ENCODE measurements at places on chromosomes 7 and 10.
A peak's percentile ranks its signal among the peaks of the same experiment; 100 is the strongest.

DNA sequence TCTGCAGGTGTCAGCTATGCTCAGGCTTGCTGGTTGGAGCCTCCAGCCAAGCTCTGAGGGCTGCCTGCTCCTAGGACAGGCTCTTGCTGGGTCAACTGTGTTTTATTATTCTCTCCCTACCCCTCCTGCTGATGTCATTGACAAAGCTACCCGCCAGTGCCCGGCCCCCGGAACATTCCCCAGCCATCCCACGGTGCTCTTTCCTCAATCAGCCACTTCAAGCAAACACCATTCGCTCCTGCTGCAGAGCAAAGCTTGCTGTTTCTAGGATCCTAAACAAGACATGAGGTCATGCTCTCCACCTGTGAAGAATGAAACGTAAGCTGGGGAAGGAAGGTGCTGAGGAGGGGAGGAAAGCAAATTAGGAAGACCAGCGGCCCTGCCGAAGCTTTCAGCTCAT lies 2.1 kb upstream of the C10orf71 start:
- DNase-seq, result no peak

GRCh38 chr10:123571978-123572377 lies 94.2 kb upstream of the GPR26 start:
- no peak for DNase-seq

DNA sequence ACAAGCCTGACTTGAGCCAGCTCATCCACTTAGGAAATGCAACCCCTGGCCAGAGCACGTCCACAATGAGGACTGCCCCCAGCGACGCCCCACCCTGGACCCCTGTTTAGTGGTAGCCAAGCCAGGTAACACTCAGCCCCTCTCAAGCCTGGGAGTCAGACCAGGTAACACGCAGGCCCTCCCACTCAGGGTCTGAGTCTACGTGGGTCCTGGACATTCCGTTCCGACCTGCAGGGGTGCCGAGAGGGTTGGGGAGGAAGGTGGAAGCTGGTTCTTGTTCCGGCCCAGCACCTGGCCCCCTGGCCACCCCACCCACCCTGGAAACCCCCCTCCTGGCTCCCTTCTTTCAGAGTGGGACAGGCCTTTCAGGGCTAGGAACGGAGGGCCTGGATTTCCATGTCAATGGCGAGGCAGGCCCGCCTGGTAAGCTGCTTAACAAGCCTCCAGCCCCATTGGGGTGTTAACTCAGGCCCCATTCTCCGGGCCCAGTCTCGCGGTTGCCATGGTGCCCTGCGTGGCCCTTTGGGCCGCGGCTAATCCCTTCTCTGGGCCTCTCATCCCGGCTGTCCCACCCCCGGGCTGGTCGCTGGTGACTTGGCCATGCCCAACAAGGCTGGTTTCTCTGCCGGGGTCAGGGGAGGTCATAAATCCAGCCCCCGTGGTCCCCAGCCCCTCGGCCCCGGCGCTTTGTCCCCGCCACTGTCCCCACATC lies 19.7 kb upstream of the LFNG start:
- no peak for DNase-seq

- no peak for DNase-seq
These were observed 626 bp downstream of the PRPF18 start for GRCh38 chr10:13587391-13587790.

- DNase-seq, result peak; percentile 6
These were observed 2.0 kb downstream of the BAZ1B start for GRCh38 chr7:73519867-73520672.

DNA sequence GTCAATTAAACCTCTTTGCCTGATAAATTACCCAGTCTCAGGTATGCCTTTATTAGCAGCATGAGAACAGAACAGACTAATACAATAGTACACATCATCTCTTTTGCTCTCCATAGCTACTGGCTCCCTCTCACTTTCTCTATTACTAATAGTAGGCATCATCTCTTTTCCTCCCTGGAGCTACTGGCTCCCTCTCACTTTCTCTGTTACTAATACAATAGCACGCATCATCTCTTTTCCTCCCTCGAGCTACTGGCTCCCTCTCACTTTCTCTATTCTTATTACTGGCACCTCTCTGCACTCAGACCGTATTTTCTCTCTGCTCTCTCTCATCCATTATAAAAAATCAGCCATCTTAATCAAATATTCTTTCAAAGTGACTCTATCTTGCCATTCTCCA lies 37.1 kb downstream of the SLC25A13 start:
- DNase-seq, result no peak

DNA sequence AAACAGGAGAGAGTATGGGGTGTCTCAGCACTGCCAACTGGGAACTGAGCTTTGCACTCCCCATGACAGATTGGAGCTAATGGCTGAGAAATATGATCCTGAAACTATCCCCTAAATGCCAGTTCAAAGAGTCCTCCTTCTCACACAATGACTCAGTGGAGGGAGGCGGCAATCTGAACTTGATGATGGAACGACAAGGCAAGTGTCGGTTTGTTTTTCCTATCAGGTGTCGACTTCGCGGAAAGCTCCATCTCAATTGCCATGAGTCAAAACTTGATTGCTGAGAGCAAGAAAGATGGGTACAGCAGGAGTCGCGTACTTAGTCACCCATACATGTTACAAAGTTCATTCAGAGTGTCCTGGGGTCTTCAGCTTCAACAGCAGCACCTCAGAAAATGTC lies 52.5 kb downstream of the NPY start:
- no peak for DNase-seq

DNA sequence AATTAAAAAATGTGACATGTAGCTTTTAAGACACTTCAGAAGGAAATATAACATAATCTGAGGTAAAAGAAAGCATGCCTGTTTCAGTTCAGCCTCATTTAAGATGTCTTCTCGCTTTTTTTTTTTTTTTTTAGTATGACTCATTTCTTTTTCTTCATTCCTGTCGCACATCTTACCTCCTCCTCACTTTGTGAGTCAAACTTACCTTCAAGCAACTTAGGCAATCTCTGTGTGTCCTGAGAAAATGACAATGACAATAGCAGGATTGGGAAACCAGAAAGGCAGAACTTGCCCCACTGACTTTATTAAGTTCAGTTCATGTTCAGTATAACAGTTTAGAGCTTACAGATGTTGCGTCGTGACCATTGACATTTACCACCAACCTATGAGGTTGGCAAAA lies 7.7 kb downstream of the PTN start:
- no peak for DNase-seq

GRCh38 chr10:104922810-104923209 lies 281.7 kb downstream of the SORCS3 start:
- no peak for DNase-seq

DNA sequence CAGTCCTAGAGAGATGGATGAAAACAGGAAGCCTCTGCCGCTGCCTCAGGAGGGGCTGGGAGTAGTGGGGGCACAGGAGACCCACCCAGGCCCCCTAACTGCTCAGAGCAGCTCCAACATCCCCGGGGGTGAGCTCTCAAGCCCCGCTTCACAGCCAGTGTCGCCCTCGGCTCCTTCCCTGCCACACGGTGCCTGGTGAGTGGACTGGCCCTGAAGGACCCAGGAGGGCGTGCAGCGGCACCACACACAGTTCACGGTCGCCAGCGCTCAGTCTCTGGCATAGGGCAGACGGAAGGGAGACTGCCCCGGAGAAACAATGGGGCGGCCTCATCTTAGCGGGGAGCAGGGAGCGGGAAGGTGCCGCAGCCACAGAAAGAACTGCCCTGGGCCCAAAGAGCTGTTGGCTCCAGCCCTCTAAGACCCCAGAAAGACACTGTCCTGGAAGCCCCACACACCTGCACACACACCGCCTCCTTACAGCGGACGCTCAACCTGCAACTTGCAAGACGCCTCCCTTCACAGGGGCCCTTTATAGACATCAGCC lies 1.2 kb downstream of the CLDN15 start:
- DNase-seq, result no peak

GRCh38 chr10:31353574-31353973 lies 34.6 kb downstream of the ZEB1 start:
- DNase-seq, result no peak

- DNase-seq, result peak; percentile 21
These were observed 97.0 kb downstream of the TPK1 start for GRCh38 chr7:144738708-144739314.
